Epithelial cell of prostate (primary cell): ENCODE measurements at places on chromosomes 2 and 18.
A peak's percentile ranks its signal among the peaks of the same experiment; 100 is the strongest.

DNA sequence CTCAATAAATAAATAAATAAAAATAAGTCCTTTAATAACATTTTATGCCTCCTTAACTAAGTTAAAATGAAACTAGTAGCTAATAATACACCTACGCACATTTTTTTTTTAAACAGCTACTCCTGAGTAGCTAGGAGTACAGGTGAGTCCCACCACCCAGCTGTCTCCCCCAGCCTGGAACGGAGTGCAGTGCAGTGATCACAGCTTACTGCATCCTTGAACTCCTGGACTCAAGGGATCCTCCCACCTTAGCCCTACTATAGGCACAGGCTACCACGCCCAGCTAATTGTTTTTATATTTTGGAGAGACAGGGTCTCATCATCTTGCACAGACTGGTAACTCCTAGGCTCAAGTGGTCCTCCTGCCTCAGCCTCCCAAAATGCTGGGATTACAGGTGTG lies 28.4 kb downstream of the YWHAQ start:
- no peak for DNase-seq

- no peak for DNase-seq
Measured at GRCh38 chr2:106269591-106270291, 75.6 kb upstream of the UXS1 start.

- peak; percentile 24 for DNase-seq
Measured at GRCh38 chr2:30231212-30231995, at the start of gene LBH. LBH (plus strand) TSS chr2:30231534; CDS start chr2:30231739, 205 bp downstream.

- DNase-seq, result peak; percentile 18
Measured at GRCh38 chr2:112187805-112188596, 49.8 kb downstream of the FBLN7 start.

- DNase-seq, result no peak
Measured at GRCh38 chr2:39511605-39512433, 74.7 kb upstream of the MAP4K3 start.

- no peak for DNase-seq
Measured at GRCh38 chr18:22168360-22168921, 948 bp upstream of the GATA6 start.

GRCh38 chr2:44672431-44672830 lies 269.1 kb upstream of the SIX3 start:
- DNase-seq, result no peak

GRCh38 chr2:187547353-187547979 lies 6.8 kb downstream of the TFPI start:
- peak; percentile 60 for DNase-seq

GRCh38 chr2:177782613-177783012 lies 290.0 kb downstream of the PDE11A start:
- DNase-seq, result no peak
